T-helper 17 cell (primary cell): ENCODE measurements at places on chromosomes 13 and 19. TPM values are rescaled to one million over a fixed set of nuclear protein-coding genes. Genes with fewer than 3 reads are reported as not detected.

Gene ZNF99
- not detected for total RNA-seq

Gene LILRA1
- total RNA-seq: 0.65 TPM

Gene DMAC2
- total RNA-seq: 27.9 TPM

Gene SLC10A2
- total RNA-seq: not detected
